Activated CD4-positive, alpha-beta T cell treated with anti-CD3 and anti-CD28 coated beads, Interleukin-2, Interleukin-6, amounts not matched to agents 100 ng/mL and 50 ng/mL, durations not matched to agents 16 hours and 8 hours (primary cell): ENCODE measurements at places on chromosomes 6 and 20.
A peak's percentile ranks its signal among the peaks of the same experiment; 100 is the strongest.

DNA sequence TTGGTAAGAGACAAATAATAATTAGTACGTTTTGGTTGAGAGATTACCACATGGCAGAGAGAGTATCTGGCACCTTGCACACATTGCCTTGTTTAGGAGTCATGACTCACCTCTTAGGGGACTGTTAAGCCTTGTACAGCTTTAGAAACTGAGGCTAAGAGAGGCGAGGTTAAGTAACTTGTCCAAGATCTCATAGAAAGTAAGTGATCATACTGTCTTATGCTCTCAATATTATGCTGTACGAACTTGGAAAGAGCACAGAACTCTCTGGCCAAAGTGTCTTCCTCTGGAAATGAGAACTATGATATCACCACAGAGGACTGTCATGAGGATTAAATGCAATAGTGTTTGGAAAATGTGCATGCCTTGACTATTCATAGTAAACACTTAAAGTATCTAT lies 249.0 kb downstream of the UTRN start:
- DNase-seq = no peak

- peak; percentile 27 for DNase-seq
Measured at GRCh38 chr20:34475979-34476736, 40.1 kb upstream of the DYNLRB1 start.

- peak; percentile 86 for DNase-seq
Measured at GRCh38 chr20:62651285-62652021, 9.2 kb downstream of the SLCO4A1 start.

- DNase-seq = no peak
Measured at GRCh38 chr6:139080255-139080920, 51.8 kb downstream of the ABRACL start.

DNA sequence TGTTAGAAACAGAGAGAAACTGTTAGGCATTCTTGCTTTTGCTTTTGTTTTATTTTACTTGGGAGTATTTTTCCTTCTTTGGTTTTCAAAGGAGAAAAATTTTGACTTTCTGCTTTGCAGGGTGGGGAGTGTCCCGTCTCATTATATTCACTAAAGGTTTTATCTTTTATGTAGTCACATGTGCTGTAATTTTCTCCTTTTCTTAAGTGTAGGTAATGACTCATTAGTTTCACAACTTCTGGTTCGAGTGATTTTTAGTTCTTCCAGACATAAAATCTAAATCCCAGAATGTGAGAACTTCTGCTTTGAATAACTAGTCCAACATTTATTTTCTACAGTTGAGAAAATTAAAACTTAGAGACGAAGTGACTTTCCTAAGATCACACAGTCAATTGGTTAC lies 37.7 kb downstream of the ADGRF1 start:
- DNase-seq = no peak

DNA sequence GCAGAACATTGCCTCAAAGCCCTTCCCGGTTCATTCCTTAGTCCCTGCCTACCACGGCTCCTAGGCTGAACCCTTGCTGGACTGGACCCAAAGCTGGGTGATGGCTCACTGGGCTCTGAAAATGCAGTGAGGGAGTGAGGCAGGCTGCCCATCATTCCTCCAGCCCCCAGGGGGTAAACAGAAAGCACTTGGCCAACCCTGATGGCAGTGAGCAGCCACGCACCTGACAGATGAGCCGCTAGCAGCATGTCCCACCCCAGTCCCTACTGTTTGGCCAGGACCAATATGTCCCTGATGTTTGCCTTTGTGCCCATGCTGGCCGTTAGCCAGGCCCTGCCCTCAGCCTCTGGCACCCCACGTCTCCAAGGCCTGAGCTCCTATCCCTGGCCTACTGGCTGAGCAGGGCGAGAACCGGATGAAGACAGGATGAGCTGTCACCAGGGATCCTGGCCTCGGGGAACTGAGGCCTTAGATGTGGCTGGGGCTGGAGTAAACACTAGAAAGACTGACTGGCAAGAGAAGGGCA lies 19.4 kb upstream of the BAK1 start:
- DNase-seq = no peak

DNA sequence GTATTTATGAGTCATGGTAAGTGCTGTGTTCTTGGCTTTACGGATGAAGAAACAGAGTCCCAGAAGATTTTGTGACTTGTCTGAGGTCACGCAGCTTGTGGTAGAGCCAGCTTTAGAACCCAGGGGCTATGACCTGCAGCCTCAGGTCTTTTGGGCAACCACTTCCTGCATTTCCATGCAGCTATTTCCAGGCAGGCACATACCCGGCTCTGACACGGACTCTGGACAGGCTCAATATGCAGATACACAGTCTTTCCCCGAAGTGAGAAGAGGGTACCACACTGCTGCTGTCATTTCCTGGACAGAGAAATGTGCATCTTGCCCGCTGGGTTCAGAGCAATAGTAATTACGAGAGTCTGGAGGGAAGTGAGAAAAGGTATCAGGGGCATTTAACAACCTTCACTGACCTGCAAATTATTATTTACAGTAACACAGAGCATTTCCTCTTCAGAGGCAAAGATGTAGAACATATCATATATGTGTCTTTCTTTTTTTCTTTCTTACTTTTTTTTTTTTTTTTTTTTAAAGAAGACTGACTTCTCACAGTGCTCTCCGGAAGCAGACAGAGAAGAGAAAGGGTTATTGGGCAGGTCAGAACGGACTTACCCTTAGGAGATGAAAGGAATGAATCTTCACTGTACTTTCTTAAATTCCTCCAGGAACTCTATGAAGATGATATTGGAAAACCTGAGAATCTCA lies 185.1 kb downstream of the CLIC5 start:
- peak; percentile 91 for DNase-seq

DNA sequence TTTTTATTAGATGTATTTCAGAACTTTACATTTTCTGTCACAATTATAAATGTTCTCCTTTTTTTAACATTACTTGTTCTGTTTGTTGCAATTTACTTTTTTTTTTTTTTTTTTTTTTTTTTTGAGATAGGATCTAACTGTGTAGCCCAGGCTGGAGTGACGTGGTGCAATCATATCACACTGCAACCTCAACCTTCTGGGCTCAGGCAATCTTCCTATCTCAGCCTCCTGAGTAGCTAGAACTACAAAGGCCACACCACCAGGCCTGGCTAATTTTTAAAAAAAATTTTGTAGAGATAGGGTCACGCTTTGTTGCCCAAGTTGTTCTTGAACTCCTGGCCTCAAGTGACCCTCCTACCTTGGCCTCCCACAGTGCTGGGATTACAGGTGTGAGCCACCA lies 15.1 kb upstream of the MBOAT1 start:
- no peak for DNase-seq

DNA sequence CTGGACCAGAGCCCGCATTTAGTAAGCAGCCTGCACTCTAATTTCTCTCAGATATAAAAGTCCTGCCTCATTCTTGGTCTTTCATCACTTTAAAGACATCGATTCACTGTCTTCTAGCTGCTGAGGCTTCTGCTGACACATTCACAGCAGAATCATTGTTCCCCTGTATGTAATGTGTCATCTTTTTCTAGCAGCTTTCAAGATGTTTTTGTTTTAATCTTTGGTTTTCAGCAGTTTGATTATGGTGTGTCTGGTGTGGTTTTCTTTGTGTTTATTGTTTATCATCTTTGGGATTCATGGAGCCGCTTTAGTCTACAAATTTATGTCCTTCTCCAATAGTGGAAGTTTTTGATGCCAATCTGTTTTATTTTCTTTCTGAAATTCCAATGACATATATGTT lies 157.3 kb upstream of the STMND1 start:
- DNase-seq = no peak

GRCh38 chr20:63055575-63056235 lies 48.9 kb upstream of the BHLHE23 start:
- DNase-seq = no peak

- no peak for DNase-seq
Measured at GRCh38 chr6:128478230-128479047, 42.0 kb downstream of the PTPRK start.

- no peak for DNase-seq
Measured at GRCh38 chr6:41523915-41524633, 22.1 kb upstream of the FOXP4 start.

DNA sequence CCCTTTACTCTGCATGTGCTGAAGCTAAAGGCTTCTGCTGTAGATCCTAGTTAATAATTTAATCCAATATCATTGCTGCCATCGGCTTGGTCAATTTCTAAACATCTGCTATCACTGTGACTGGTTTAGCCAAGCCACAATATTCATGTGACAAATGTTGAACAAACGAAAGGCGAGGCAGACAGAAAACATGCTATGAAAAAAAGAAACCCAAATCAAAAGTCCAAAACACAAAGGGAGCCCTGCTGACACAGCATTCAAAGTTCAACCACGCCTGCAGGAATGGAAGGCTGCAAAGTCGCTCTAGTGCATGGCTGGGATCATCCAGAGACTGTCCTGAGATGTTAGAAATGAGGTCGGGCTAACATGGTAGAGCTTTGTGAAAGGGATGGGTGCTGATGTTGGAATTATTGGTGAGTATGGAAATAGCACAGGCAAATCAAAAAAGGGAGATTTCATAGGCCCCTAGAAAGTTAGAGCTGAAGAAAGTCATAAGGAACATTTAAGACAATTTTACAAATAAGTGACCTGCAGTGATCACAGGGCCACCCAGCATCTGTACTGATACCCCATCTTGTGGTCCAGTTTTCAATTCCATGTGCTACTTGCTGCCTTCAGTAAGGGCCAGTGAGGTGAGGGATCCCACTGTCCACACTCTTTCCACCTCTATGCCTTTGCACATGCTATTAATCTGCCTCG lies 8.8 kb upstream of the NHSL1 start:
- no peak for DNase-seq

GRCh38 chr6:4904461-4905025 lies 99.3 kb downstream of the RPP40 start:
- no peak for DNase-seq
